ENCODE measurements at places on chromosomes 3 and 15.

DNA sequence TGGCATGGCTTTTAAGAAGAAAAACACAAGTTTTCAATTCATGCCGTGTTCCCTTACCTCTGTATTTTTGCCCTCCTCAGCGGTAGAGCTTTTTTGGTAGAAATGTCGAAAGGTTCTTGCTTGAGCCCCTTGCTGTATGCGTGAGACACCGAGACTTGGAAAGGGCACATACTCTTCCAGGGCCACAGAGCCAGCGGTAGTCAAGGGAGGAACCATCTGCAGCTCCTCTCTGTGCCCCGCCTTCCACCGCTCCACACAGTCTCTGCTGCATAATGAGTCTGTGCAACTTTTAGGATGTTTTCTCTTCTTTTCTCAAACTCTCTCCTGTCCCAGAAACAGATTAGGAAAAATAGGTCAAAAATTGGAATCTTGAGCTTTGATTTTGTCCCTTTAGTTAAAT lies 77.5 kb downstream of the LPP start:
- no peak for DNase-seq

DNA sequence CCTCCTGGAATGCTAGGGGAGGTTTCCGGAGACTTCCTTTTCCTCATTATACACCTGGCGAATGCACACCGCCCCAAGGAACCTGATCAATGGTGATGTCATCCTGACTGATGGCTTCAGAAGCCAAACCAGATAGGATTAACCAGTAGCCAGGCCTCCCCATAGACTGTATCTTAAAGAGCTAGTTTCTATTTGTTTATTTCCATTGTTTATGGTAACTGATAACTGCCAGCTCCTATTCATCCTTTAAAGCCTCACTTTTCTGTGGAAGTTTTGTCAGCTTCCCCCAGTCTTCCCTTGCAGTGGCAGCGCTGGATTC lies at the start of gene MKRN2OS:
MKRN2OS (minus strand) TSS at position 27 of the 319 bp plus-strand sequence. CDS start 35 bp downstream, outside the sequence.
- no peak for DNase-seq

DNA sequence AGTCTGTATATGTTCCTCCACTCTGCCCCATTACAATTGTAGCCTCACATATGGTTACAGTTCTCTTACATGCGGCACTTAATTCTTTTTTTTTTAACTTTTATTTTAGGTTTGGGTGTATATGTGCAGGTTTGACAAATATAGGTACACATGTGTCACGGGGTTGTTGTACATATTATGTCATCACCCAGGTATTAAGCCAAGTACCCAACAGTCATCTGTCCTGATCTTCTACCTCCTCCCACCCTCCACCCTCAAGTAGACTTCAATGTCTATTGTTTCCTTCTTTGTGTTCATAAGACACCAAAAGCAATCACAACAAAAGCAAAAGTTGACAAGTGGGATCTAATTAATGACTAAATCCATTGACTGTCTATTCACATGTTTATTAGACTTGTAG lies 144.6 kb upstream of the TP63 start:
- no peak for DNase-seq

DNA sequence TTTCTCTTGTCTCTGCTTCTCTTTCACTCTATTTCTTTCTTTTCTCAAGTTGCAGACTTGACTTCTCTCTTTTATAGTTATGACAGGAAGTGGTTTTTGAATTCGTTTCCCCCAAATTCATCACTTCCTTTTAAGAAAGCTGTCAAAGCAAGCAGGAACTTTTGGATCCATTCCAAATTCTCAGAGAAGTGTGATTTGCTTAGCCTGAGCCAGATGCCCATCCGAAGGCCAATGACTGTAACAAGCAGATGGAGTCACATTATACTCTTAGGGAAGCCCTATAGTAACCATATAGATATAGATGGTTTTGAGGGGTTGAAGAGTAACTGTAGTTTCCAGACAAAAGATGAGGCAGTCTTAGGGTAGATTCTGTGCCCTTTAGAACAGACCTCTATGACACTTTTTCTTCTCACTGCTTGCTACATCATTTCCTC lies 592.0 kb upstream of the KCNMB2 start:
- peak; percentile 30 for DNase-seq

DNA sequence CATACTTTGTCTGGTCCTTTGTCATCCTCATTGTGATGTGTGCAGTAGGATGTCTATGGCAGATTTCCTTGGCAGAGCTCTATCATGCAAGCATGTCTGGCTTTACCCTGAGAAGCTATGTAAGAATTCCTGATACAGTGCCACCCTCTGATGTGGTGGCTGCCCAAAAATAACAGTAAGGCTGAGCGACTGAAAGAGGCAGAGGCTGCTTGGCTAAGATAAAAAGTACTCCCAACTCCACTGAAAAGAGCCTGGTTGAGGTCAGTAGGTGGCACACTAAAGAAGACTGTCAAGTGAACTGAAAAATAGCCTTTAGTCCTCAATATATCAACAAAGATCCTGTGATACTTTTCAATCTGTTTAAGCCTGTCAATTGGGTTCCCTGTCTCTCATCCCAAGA lies 31.7 kb downstream of the BTLA start:
- no peak for DNase-seq

- DNase-seq = no peak
These were observed 77.3 kb downstream of the HMG20A start for GRCh38 chr15:77497942-77498361.

DNA sequence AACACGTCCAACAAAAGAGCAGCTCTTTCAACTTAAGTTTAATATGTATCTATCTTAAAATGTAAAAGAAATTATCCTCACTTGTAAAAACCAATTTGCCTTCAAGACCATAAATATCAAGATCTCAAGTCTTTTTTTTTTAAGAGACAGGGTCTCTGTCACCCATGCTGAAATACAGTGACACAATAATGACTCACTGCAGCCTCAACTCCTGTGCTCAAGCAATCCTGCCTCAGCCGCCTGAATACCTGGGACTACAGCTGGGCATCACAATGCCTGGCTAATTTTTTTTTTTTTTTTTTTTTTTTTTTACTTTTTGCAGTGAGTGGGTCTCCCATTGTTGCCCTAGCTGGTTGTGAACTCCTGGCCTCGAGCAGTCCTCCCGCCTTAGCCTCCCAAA lies 26.0 kb downstream of the ACAP2 start:
- DNase-seq = no peak

DNA sequence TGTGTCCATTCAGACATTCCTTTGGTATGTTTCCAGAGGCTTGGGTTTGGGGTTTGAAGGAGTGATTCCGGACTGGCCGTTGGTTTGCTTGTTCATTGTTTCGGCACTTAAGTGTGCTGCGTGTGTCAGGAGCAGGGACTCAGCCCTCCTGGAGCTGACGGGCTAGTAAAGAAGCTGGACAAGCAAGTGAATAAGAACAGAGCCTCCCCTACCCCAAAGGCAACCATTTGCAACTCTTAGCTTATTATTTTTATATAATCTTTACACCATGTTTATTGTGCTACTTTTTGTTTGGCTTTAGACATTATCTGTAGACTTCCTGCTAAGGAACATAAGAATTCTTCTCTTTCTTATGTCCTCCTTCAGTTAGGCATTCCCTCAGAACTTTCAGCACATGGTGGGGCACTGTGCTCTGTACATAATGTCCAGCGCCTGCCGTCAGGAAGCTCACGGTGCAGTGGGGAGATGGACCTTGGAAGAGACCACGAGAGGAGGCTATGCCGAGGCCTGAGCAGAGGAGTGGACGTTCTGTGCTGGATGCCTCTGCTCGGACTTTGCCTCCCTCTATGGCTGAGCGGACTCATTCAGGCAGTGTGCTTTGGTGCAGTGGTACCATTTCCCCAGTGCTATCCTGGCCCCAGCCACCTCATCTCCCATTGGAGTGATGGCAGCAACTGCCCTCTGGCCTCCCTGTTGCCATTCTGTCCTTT lies 65.4 kb downstream of the EEFSEC start:
- no peak for DNase-seq

DNA sequence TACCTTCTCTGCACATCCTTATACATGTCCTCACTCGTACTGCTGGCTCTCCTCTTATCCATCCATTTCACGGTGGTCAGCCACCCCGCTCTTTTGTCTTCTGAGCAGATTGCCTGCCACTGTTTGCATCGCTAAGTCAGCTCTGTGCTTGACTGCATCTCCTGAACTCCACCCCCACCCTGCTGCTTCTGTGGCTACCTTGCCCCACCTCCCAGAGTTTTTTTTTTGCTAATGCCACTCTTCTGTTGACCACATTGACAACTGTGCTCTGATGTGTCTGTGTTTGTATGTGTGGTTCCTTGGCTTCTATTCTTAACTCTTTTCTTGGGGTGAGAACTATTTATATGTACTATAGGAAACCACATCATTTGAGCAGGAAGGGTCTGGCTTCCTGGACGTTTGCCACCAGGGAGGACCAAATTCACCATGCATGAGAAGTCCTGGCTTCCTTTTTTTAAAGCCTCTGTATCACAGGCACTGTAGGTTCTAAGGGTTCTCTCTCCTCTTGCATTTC lies 12.8 kb upstream of the MTMR10 start:
- DNase-seq = no peak

DNA sequence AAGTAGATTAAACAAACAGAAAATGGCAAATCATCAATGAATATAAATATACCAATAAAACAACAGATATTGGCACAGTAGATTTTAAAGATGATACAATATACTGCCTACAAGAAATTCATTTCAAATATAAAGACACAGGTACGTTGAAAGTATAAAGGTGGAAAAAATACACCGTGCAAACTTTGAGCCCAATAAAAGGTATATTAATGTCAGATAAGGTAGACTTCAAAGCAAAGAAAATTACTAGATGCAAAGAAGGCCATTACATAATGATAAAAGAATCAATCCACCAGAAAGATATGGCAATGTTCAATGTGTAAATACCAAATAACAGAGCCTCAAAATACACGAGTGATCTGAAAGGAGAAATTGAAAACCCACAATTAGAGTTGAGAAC lies 34.3 kb upstream of the VIPR1 start:
- no peak for DNase-seq

DNA sequence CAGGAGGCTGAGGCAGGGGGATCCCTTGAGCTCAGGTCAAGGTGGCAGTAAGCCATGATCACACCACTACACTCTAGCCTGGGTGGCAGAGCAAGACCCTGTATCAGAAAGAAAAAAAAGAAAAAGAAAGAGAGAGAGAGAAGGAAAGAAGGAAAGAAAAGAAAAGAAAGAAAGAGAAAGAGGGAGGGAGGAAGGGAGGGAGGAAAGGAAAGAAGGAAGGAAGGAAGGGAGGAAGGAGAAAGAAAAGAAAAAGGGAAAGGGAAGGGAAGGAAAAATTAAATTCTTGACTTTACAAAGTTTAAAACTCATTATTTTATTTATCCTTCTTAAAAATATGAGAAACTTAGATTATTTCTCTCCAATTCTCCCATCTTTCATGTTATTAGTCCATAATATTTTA lies 17.1 kb upstream of the IDH2 start:
- no peak for DNase-seq

DNA sequence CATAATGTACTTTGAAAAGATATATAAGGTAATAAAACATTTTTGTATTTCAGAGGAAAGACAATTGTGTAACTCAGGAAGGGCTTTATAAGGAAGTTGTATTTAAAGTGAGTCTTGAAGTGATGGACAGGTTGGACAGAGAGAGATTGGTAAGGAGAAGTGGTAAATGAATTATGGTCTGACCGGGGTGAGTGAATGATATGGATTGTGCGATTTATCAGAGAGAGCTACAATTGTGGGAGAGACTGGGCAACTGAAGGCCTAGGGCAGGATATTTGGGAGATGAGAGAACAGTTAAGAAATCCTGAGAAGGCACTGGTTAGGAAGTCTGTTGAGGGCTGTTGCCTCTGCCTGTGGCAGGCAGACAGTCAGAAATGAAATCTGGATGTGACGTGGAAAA lies 14.8 kb downstream of the IL1RAP start:
- peak; percentile 58 for DNase-seq

- no peak for DNase-seq
These were observed 121.9 kb upstream of the POU1F1 start for GRCh38 chr3:87398168-87398801.

DNA sequence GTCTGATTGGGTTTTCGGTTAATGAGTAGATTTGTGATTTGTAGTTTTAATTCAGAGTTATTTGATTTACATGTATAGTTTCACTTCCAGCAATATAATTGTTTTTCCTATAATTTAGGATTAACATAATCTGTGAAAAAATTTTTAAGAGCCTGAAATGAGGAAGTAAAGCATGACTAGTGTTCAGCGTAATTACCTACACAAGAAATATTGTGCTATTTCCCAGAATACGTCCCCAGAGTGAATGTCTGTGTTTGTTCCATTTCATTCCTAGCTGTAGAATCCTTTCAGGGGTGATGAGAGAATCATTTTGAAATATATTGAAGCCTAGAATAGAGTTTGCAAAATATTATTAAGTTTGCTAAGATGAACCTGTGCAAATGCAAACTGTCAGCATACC lies 247.1 kb downstream of the BBX start:
- DNase-seq = no peak

- no peak for DNase-seq
These were observed 85.3 kb upstream of the RPL32 start for GRCh38 chr3:12926660-12927059.

- DNase-seq = no peak
These were observed 4.7 kb downstream of the INAFM2 start for GRCh38 chr15:40328176-40328575.

- no peak for DNase-seq
These were observed 824.1 kb downstream of the FHIT start for GRCh38 chr3:60427109-60427508.

DNA sequence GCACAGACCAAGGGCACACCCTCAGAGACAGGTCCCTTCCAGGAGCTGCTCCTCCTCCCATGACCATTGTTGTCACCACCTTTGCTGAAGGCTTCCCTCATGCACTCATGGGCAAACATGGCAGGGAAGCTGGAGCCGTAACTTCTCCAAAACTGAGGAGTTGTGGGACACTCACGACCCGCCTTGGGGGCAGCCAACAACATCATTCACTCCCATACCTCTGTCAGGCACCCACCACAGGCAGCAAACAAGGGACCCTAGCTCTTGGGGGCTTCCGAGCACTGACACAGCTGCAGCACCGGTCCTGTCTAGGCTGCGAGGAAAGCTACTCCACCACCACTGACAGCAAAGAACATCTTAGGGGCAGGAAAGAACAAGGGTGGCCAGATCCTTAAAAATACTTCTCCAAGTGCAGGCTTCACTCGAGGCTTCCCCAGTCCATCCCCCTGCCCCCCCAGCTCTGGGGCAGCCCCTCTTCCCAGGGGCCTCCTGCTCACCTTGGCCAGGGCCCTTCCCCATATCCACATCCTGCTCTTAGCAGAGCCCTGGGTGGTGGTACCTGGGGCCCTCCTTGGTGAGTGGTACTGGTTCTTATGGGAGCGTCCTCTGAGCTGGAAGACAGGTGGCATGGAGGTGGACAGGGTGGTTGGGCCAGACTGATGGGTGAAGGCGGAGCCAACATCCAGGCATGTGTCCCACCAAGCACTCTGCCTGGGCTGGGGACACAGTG lies 28.0 kb upstream of the DUSP7 start:
- DNase-seq = no peak

DNA sequence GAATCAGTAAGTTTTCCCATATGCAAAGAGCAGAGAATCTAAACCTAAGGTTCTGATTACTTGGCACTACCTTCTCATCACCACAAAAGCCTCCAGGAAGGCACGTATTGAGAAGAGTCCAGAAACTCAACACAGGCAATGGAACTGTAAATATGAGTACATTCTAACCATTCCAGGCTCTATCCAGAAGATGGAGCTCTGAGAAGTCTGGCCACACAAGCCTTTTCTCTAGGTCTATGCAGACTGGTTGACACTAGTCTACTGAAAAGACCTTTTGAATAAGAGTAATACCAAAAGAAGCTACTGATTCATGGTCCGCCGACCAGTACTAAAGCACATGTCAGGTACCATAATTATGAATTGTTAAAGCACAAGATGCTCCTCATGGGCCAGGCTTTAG lies 12.2 kb upstream of the NCKIPSD start:
- no peak for DNase-seq

Data from NCI-H226 (cell line).